Right renal cortex interstitium (tissue), 3 donors: ENCODE measurements at places on chromosomes 13 and 19. TPM values are rescaled to one million over a fixed set of nuclear protein-coding genes. Genes with fewer than 3 reads are reported as not detected.

Gene COQ8B
- 30.3 TPM for polyA plus RNA-seq

Gene USPL1
- 28.2 TPM for polyA plus RNA-seq

Gene NUMBL
- 8.6 TPM for polyA plus RNA-seq

Gene UBE2L5
- polyA plus RNA-seq, result 0.47 TPM

Gene URAD
- not detected for polyA plus RNA-seq

Gene MIA
- polyA plus RNA-seq, result 1.6 TPM
